Right cardiac atrium (tissue), 5 donors: ENCODE measurements at places on chromosomes 11 and 22. TPM values are rescaled to one million over a fixed set of nuclear protein-coding genes. Genes with fewer than 3 reads are reported as not detected.

CRYBB2 gene
- total RNA-seq = not detected

OR8A1 gene
- total RNA-seq = not detected

HBE1 gene
- not detected for total RNA-seq

MOV10L1 gene
- 0.29 TPM for total RNA-seq

CASP1 gene
- total RNA-seq = 16.0 TPM

OR5AR1 gene
- total RNA-seq = not detected
